ENCODE measurements at places on chromosomes 2 and 18.

DNA sequence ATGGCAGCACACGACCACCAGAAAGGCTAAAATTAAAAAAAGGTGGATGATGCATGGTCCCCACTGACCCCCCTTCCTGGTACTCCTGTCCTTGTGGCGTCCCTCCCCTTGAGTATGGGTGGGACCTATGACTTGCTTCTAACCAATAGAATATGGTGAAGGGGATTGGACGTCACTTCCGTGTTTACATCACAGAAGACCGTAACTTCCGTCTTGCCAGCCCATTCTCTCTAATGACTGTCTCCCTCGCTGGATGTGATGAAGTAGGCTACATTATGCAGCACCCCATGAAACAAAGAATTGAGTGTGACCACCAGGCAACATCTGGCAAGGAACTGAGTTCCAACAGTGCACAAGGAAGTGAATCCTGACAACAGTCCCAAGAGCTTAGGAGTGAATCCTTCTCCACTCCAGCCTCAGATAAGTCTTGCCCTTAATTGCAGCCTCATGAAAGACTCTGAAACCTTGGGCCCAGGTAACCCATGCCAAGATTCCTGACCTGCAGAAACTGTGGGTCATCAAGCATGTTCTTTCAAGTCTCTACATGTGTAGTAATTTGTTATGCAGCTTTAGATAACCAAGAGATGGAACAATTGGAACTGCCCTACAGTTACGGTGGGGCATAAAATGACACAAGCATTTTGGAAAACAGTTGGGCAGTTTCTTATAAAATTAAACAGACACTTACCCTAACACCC is 80.1 kb upstream of the NPAS2 start:
- DNase-seq: no peak

- DNase-seq: no peak
These were observed 289.5 kb upstream of the MYT1L start for GRCh38 chr2:2620604-2621003.

- DNase-seq: no peak
These were observed 166.3 kb upstream of the SERTAD2 start for GRCh38 chr2:64819774-64820688.

DNA sequence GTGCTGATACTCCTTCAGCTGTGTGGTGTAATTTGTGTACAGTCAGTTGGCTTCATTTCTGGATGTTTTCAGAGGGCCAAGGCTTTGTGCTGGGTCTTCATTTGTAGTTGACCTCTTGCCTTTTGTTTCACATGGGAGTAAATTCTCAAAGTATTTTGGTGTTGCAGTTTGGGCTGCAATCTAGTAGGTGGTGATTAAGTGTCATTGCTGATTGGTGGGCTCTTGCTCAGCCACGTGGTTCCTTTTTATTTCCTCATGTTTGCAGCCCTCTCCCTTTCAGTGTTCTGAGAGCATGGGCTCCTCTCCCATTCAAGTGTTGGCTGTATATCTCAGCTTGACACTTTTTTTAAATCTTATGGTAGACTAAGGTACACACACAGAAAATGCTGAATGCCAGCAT is 96.8 kb downstream of the SNTG2 start:
- DNase-seq: peak; percentile 60

- DNase-seq: no peak
These were observed 141.1 kb downstream of the DOCK10 start for GRCh38 chr2:224901121-224901676.

DNA sequence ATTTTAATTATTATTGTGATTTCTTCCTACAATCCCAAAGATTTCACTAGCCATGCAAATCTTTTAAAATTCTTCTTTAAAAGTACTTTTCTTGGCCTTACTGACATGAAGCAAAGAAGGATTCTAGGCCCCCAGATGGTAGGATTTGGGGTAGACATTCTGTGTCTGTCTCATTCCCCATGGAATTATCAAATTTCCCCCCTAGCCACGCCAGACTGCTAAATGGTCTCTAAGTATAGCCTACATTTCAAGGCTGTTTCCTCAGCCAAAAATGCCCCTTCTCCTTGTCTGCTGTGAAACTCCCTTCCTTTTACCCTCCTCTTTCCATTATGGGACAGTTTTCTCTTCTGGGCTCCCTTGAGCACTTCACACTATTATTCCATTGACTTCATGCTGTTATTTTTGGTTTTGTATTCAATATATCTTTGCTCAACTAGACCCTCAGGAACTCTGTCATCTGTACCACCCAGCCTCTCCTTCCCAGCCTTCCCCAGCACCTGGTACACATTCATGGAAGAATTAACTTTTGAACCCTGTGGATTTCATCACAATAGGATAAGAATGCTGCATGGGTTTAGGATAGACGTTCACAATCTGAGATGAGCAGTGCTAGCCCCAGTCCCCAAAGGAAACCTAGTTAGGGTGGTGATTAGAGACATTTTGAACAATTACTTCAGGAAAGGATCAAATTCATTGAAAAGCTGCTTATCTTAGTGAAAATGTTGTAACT is 21.5 kb upstream of the CYP1B1 start:
- no peak for DNase-seq

DNA sequence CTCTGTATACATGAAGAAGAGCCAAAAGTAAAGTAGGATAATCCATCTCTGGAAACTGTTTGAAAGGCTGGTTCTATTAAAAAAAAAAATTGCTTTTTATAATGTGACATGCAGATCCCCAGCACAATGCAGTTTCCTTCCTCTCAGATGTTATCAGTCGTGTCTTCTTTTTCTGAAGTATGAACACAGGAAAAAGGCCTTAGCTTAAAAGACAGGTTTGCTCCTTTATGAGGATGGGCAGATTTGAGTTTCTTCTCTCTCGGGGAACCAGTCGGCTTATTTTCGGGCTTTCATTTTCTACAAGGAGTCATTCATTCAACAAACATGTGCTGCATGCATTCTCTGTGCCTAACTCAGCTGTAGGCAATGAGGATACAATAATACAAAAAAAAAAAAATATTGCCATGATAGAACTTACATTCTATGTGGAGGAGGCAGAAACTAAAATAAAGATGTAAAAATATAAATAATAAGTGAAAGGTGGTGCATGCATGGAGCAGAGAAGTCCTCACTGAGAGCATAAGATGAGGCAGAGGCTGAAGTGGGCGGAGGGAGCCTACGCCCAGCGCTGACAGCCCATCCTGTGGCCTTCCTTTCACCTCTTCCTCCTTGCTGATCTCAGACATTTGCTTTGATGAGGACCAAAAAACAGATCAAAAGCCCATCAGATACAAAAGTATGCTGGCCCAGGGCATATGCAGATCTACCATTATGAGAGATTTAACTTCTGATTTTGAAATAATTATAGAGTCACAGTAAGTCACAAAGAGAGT is at the start of gene CD226:
Gene CD226 (minus strand): TSS at position 513 of the 773 bp plus-strand sequence. CDS start 467 bp downstream, at position 46.
- no peak for DNase-seq

GRCh38 chr2:134375935-134376334 is 122.1 kb downstream of the MGAT5 start:
- peak; percentile 77 for DNase-seq

DNA sequence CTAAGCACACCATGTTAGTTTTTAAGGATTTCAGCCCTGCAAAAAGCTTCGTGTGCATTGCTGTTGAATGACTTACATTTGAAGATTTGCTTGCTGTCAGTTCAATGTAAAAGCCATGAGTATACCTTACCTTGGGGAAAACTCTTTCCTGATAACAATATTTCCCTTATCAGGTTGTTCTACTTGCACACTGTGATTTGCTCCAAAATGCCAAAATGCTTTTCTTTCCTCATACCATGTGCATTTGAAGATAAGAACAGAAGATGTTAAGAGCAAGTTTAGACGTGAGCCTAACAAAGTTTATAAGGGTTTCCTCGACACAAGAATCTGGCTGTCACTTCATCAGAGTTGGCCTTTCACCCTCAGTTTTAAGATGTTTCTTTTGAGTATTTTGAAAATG is 57.6 kb downstream of the SCN1A start:
- no peak for DNase-seq

DNA sequence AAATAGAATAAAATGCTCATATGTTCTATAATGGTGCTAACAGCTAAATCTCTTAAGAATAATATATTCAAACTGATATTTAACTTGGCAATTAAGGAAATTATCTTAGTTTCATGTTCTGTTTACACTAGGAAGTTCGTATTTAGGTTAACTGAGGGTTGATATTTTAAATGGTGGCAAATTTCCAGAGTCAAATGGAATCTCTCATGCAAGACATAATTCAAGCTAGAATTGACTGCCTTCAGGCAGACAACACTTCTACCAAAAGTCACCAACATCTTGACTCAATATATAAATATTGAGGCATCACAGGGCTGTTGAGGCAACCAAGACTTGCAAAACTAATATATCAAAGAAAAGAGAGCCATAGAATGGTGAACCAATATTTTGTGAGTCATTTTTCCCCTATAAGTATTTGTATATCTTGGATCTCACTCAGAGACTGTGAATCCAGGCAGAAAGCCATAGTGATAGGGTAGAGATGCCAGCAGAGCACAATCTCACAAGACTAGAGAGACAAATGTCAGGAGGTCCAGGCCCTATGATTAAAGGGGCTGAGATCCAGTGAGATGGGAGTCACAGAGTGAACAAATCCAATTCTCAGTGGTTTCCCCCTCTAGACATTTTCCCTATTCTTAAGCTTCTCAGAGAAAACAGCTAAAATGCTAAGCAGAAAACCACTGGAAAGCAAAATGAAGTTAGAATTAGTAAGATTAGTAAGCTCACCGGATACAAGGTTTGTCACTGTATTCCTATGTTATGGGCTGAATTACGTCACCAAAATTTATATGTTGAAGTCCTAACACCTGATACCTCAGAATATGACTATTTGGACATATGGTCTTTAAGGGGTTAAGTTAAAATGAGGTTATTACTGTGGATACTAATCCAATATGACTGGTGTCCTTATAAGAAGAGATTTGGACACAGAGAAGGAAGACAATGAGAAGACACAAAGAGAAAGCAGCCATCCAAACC is 358.2 kb upstream of the UBE2E3 start:
- DNase-seq: no peak

GRCh38 chr2:125092276-125093009 is 1067.4 kb downstream of the CNTNAP5 start:
- no peak for DNase-seq

DNA sequence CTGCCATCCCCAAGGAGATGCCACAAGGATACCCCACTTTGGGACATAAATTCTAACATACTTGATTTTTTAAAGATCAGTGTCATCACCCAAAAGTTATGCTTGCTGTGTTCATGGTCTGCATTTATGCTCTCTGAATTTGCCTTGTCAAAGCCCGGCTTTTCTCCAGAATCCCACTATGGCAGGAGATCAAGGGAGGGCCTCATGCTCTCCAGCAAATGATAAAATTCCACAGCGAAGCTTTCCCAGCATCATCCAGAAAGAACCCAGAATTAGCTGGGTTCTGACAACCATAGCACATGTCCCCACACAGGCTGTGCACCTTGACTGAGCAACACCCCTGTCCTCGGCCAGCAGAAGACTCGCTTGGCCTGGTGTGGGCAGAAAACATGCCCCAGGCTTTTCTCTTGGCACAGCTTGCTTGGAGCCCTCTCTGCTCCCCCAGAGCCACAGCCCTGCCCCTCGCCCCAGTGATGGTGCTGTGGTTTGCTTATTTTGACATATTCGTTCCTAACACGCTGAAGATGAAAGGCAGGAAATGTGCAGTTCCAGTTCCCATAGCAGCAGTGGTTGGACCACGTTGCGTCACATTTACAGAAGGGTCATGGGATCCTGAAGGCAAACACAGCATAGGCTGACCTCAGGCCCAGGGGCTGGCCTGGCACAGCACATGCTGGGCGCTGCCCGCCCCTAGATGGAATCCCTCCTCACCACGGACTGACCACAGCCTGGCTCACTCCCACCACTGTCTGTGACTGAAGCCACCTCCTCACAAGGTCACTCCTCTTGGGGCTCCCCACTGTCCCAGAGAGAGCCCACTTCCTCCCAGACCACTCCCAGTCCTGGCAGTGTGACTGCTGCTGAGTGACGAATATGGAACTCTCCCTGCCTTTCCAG is 14.1 kb upstream of the CHRNA1 start:
- DNase-seq: peak; percentile 24

GRCh38 chr2:43472527-43473194 is 123.2 kb downstream of the THADA start:
- no peak for DNase-seq

GRCh38 chr2:20353241-20353992 is 2.8 kb upstream of the PUM2 start:
- DNase-seq: peak; percentile 31

DNA sequence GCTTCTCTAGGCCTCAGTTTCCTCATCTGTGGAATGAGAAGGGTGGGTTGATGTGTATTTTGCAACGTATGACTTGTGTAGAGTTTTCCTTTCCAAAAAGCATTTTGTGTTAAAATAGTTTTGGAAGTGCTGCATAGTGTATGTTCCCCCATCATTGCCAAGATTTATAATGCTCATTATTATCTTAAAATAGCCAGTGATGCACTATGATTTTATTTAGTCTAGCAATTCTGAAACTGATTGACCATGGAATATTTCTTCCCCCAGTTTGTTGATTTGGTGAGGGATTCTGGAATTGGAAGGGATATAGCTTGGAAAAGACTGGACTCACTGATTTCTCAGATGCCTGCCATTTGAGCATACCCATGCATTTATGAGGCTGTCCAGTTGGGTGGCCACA is 130.6 kb downstream of the CCDC85A start:
- DNase-seq: no peak

- DNase-seq: no peak
These were observed 219.9 kb downstream of the PIK3C3 start for GRCh38 chr18:42174909-42175308.

DNA sequence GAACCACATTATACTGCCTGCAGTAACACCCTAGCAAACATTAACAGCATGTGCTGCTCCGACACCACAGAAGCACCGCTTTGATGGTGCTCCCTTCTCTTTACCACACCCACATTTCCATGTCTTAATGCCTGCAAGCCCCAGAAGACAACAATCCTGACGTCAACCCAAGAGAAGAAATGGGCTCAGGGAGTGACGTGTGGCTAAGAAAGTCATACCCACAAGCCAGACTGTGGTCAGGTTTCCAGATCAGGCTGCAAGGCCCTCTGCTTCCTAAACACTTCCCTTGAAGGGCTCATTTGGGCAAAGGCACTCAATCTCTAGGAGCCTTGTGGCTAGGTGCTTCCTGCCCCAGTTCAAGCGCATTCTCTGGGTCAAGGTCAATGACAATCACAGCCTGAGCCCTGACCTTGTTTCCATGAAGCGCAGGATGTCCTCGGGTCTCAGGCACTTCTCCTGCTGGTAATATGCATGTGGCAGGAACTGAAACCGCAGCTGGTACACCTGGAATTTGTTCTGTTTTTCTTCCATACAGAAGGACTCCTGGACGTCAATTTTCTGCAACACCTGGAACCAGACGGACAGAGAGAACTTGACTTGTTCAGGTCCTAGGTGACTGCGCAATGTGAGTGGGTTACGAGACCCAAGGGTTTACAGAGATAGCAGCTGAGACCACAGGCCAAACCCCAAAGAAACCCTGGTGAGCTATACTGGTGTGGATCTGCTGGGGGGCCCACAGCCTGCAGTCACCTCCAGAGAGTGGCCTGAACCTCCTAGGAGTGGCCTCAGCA is 67.2 kb downstream of the POLR1A start:
- peak; percentile 25 for DNase-seq

DNA sequence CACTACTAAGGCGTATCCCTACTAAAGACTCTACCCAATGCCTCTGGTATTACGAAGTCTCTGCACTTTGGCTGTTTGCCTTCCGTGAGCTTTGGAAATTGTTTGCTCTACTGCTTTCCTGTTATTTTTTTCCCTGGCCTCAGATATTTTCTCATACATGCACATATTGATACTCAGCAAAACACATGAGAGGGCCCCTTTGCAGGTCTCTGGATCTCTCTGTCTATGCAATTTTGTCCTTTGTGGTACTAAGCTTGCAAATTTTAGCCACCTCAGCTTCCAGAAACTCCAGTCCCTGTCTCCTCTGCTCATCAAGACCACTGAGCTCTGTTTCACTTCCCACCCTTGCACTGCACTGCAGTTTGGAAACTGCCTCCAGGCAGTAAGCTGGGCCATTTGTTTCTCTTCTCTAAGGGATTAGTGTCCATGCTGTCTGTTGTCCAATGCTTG is 46.6 kb downstream of the TAF1B start:
- no peak for DNase-seq
